ENCODE measurements at places on chromosomes 1 and 21. TPM values are rescaled to one million over a fixed set of nuclear protein-coding genes. Genes with fewer than 3 reads are reported as not detected.

Gene ELAPOR1
- 7.0 TPM for total RNA-seq

Gene RNU1-2
- 820 TPM for total RNA-seq

Gene UTS2
- total RNA-seq = not detected

GRCh38 chr1:193634876-193635275, 448.5 kb upstream of the B3GALT2 start:
- DNase-seq = no peak

- DNase-seq = peak; percentile 52
These were observed 18.8 kb downstream of the PTPRC start for GRCh38 chr1:198657550-198658064.

GRCh38 chr1:204769997-204770396, 84.5 kb upstream of the LRRN2 start:
- DNase-seq = no peak

GRCh38 chr1:87636198-87636892, 307.7 kb downstream of the LMO4 start:
- DNase-seq = no peak

DNA sequence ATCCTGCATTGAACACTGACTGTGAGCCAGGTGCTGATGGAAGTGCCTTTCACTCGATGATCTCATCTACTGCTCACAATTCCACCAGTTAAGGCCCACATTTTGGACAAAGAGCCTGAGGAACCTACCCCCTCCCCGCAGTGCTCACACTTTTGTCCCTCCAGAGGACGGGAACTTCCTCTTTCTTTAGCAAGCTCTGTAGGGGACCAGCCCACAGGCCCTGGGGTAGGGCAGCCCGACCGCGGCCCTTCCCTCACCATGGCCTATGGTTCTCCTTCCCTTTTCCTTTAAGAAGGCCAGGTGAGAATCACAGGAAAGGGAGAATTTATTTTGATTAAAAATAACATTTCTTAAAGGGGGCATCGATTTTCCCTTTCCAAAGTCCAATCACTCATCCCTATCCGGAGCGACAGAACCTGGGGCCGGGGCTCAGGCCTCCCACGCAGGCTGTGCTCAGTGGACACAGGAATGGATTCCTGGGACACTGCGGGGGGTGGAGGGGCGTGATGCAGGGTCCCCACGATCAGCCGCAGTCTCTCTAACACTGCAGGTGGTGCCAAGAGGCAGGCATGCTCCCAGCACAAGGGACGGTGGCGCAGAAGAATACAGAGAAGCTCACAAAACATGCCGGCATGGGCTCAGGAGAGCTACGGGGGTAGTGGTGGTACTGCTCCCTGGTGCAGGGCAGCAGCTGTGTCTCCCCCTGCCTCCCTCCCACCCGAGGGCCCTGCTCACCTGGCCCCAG, 8.9 kb upstream of the KCNE1 start:
- DNase-seq = no peak

All from activated CD8-positive, alpha-beta T cell treated with anti-CD3 and anti-CD28 coated beads for 36 hours (primary cell).